ENCODE measurements at places on chromosomes 6 and 20.

GRCh38 chr6:3242768-3243167 is 15.3 kb upstream of the TUBB2B start:
- no peak for DNase-seq

DNA sequence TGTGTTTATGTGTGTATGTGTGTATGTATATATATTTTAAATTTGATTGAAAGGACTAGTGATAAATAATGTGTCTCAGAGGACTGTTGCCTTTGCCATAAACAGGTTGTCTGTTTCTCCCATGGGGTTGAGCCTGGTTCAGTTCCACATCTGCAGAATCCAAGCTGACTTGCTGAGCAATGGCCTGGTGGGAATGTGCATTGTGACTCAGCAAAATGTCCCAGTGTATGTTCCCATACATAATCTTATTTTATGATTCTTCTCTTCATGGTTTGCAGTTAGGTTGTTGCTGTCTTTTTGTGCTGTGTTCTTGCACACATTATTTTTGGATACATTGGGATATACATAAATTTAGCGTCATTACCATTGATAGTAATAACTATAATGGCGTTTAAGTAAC is 115.6 kb upstream of the SLC24A3 start:
- no peak for DNase-seq

DNA sequence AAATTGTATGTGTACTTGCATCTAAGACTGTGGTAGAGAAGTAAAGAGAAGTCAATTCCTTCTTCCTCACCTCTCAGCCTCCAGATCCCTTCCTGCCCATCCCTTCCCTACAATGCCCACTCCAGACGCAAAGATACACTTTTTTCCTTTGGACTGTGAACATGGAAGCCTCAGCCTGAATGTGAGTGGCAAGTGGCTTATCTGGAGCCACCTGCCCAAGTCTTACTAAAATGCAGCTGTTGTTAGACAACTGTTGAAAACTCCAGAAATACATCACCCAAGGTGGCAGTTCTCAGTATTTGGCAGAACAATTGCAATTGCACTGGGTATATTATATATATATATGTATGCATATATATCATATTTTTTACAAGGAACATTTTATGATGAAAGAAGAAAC is 7.5 kb downstream of the VGLL2 start:
- no peak for DNase-seq

DNA sequence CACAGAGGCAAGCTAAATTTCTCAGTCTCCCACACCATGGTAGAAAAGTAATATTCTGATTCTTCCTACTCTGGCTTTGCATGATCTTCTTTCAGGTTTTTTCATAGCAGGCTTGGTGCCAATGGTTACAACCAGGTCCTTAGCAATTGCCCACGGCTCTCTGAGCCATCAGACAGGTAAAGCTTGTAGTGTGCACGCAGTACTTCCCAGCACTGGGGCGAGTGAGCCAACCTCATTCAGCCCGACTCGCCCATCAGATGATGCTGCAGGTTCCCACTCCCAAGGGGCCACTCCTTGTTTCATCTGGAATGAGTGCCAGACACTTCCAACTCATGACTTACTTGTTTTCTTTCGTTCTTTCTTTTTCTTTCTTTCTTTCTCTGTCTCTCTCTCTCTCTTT is 78.3 kb downstream of the PERP start:
- DNase-seq = no peak

DNA sequence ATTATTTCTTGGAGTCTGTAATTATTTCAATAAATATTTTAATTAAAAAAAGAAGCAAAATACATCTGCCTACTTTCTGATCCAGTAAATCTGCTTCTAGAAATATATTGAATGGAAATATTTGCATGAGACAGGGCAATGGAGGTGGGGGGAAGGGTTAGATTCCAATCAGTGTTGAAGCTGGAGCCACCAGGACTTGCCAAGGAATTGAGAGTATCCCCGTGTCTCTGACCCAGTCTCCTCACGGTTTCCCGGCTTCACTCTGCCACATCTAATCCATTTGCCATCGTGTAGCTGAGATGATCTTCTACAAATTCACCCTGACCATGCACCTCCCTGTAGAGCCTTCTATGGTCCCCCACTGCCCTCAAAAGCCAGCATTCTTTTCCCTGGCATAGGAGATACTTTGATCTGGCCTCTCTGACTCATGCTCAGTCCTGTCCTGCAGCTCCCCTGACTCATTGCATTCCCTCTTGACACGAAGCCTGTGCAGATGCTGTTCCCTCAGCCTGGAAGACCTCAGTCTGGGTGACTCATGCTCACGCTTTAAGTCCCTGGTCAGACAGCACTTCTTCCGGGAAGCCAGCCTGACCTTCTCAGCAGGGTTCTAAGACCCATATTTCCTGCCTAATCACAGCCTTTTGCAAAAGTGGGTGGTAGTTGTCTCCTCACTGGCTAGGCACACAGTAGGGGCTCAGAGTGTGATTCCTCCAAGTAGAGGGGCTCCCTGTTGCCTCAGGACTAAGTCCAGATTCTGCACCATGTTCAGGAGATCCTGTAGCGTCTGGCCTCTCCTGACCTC is 23.0 kb upstream of the FKBP1A start:
- DNase-seq = peak; percentile 97

- no peak for DNase-seq
These were observed 222.5 kb upstream of the SPTLC3 start for GRCh38 chr20:12786276-12786675.

- no peak for DNase-seq
These were observed 97.2 kb downstream of the MAP3K4 start for GRCh38 chr6:161088676-161089328.

DNA sequence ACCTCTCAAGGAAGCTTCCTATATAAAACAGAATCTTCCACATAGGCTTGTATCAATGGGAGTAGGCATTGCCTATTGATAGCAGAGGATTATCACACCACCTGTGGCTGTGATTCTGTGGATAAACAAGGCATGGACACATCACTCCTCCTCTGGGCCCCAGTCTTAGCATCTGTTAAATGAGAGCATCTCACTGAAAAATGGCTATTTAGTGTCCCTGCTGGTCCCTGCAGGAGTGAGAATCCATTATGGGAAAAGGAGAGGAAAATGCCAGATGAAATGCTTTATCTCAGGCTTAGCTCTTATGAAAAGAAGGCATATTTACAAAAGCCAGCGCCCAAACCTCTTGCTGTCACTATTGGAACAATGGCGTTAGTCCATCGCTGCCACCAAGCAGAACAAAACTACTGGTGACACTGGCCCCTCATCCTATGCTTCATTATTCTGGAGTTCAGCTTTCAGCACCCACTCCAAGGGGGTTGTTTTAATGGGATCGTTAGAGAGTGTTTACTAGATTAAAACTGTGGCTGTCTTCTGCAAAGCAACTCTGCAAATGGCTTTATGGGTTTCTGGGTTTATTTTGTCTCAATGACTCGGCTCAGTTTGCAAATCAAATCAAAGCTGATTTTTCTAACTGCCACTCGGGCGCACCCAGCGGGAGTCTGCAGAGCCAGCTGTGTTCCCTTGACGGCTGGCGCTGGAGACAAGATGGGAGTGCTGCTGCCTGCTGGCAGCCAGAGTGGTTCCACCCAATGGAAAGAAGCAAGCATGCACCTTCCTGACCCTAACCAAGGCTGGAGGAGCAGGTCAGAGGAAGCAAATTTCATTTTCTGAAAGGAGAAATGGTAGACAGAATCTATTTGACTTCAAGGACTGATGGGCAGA is 658.8 kb upstream of the CHD6 start:
- DNase-seq = no peak

- DNase-seq = no peak
These were observed 101.5 kb upstream of the ZNFX1 start for GRCh38 chr20:49379338-49379737.

- peak; percentile 63 for DNase-seq
These were observed 115.2 kb upstream of the HMGCLL1 start for GRCh38 chr6:55694148-55694547.

DNA sequence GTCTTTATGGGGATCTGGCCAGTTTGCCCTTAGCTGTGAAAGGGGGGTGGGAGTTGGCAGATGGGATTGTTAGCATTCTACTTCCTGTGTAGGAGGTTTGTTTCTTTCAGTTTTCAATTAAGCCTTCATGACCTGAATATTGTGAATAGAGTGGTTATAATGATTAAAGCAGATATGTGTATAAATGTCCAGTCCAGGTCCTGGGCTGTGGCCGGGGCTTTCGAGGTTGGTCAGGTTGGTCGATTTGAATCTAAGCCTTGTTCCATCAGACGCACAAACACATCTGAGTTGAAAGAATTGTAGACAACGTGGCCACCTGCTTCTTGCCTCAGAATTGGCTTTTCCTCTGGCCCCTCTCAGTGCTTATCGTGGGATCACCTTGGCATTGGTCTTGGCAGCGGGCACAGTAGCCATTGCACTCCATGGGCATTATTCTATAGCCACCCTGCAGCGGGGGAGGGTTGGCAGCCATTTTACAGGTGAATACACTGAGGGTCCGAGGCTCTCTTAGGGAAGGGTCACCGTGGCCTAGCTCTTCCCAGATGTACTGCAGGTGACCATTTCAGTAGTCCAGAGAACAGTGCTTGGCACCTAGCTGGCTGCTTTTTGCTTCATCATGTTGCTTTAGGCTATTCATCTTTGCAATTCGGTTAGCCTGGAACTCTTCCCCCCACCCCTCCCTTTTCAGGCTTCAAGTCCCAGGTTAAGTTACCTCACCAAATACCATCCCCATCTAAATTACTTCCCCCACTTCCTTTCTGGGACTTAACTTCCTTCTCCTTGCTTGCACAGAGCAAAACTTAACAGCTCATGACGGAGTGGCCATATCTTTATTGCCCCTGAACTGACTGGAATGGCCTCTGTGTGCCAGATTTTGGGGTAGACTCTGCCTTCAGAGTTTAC is 1.1 kb downstream of the RNF114 start:
- no peak for DNase-seq

DNA sequence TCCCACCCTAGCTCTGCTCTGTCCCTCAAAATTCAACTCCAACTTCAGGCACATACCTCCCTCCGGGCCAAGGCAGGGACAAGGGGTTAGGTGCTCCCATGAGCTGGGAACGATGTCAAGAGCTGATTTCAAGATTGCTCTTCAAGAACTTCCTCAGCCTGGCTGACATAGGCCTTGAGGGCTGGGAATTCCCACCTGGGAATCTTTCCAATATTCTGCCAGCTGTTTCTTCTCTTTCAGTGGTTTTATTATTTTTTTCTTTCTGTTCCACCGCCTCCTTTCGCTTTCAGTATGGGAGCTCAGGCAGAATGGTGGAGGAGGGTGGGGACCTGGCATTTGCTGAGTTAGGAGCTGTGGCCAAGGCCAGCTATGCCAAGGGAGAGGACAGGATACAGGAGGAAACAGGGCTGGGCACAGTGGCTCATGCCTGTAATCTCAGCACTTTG is 33.7 kb downstream of the SRSF3 start:
- no peak for DNase-seq

DNA sequence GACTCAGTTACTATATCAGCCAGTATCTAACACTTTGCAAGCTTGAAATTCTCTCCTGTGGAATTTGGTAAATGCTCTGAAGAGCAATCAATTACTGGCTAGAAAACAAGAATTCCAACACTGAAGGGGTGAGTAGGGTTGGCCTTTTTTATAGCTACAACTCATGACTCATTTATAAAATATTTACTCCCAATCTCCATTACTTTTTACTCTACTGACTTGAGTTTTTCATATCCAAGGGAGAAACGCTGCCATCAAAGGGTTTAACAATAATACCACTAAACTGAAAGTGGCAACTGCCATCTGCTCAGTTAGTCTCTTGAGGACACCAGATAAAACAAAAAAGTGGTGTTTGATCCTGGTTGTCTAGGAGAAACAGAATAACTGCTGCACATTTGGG is 203.1 kb downstream of the UBE3D start:
- peak; percentile 12 for DNase-seq

DNA sequence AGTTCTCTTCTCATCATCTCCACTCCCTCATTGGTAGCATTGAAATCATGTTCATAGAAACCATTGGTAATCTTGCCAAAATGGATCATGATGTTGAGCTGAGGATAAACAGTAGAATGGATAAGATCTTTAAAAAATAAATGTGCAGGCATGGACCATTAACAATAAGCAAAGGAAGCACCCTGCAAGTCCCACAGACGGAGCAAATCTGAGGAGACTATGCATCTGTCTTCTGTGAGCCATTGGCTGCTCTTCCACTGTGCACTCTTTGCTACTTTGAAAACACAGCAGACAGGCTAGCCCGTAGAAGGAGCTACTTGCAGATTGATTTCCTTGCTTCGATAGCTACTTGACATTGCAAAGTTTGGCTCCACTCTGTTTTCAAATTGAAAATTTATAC is 535.0 kb downstream of the PKHD1 start:
- no peak for DNase-seq

DNA sequence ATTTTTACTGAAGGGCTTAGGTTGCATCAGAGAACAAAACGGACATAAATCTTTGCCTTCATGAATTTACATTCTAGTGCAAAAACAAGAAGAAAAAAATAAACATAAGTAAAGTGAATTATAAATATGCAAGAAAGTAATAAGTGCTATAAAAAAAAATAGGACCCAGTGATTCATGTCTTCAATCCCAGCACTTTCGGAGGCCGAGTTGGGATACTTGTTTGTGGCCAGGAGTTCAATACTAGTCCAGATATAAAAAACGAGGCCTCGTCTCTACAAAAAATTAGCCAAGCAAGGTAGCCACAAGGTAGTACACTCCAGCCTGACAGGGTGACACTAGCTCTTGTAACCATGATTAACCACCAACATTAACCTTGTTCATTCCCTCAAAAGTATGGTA is 193.5 kb downstream of the SIM1 start:
- no peak for DNase-seq

GRCh38 chr20:21396599-21397340 is 556 bp downstream of the NKX2-4 start:
- DNase-seq = no peak

GRCh38 chr20:23257848-23258746 is 92.5 kb upstream of the NXT1 start:
- DNase-seq = peak; percentile 44

DNA sequence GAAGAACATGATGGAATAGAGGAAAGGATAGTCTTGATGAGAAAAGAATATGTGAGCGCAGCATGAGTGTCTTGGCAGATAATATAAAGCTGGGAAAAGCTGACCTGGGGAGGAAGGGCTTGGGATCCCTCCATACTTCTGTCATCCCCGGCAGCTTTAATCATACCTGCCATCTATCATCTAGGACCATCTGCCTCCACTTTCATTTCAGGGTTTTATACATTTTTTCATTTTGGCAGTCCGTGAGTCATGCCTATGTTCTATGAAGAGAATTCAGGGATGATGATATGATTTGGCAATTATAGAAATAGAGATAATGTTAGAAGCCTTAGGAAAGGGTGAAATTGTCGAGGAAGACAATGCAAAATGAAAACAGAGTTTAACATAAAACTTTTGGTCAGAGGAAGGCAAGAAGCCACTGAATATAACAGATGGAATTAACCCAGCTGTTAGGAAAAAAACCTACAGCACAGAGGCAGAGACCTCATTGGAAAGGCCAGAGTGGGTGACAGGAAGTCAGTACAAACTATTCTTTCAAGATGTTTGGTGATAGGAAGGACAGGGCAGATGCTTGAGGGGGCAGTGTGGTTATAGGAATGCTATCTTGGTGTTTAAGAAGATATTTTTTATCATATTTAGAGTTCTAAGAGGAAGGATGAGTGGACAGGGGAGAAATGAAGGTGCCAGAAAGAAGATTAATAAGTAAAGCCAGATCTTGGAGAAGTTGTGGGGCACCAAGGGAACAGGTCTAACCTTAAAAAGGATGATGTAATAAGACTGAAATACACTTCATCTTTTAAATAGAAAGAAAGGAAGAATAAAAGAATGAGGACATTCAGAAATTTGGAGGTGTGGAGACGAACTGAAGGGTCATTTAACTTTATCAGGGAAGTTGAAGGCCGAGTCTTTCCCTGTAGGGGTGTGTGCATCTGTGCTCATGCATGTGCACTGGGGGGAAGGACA is 37.8 kb downstream of the MARCKS start:
- DNase-seq = no peak
